Osteoblast (primary cell): ENCODE measurements at places on chromosomes 6 and 20. TPM values are rescaled to one million over a fixed set of nuclear protein-coding genes. Genes with fewer than 3 reads are reported as not detected.
A peak's percentile ranks its signal among the peaks of the same experiment; 100 is the strongest.

DNA sequence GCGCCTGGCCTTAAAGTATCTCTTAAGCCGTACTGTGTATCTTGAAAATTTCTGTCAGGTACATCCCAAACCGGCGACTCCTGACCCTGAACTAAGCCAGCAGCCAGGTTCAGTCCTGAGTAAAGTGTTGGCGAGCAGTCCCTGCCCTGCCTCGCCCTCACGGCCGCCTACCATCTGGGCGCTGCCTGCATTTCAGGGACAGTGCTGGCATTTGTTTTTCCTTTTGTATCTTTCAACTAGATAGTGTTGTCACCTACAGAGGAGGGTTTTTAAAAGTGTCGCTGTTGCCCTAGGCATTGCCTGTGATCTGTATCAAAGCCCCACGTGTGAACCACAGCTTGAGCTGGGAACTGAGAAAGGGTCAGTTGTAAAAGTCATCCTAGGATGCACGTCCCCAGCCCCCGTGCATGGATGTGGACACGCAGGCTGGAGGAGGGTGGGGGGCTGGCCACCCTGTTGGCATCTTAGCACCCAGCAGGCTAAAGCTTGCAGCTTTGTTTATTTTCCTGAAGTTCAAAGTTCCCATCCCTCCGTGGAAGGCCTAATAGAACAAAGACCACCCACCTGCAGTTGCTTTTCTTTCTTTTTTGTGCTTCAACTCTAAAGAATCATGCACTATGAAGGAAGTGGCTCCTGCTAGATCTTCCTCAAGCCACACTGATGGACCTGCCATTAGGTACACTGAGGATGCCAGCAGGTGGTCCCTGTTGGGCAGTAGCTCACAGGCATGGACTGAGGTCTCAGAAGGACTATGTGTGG lies 136.8 kb downstream of the ZDHHC14 start:
- DNase-seq: no peak

DNA sequence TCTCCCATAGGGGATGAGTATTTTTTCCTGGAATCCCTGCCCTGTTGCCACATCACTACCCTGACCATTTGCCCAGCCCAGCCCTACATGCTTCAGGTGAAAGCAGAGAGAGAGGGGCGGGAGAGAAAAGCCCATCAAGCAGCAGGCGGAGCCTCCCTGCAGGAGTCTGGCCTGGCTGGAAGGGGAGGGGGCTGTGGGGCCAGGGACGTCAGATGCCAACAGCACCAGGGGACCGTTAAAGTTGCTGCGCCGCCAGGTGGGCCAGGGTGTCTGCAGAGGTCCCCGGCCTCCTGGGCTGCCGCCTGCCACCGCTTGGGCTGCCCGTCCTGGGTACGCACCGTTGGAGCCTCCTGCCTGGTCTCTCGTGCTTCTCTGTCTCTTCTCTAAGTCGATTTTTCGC lies 757 bp upstream of the R3HDML start:
- no peak for DNase-seq

DNA sequence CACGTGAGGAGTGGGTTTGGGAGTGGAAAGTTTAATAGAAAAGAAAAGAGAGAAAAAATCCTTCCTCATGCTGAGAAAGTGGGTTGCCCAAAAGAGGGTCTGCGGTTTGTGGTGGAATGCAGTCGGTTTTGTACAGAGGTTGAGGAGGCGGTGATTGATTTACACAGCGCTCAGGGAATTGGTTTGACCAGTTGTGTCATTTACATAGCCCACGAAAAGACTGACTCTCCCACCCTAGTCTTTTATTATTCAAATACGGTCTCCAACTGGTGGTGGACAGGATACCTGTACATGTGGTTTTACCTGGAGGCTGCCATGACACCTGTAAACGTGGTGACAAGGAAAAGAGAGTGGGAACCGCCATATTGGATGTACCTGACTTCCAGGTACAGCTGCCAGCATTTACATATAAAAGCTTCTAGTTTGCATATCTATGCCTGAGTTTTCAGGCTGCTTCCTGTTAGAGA lies 42.1 kb downstream of the HLA-DPB1 start:
- DNase-seq: no peak

The FRK gene
- 1.1 and 1.2 TPM in 2 replicates for total RNA-seq

The GABRR1 gene
- not detected in 2 replicates for total RNA-seq

GRCh38 chr6:70846207-70846835 lies 110.5 kb downstream of the B3GAT2 start:
- DNase-seq: no peak

The MGME1 gene
- 8.3 and 13.6 TPM in 2 replicates for total RNA-seq

The C6orf58 gene
- total RNA-seq: under 0.01 TPM in 1 of 2 replicates, not detected in the other

- DNase-seq: no peak
Measured at GRCh38 chr6:112215488-112216284, 38.7 kb downstream of the LAMA4 start.

The PDE7B gene
- total RNA-seq: 25.3 and 33.9 TPM in 2 replicates

DNA sequence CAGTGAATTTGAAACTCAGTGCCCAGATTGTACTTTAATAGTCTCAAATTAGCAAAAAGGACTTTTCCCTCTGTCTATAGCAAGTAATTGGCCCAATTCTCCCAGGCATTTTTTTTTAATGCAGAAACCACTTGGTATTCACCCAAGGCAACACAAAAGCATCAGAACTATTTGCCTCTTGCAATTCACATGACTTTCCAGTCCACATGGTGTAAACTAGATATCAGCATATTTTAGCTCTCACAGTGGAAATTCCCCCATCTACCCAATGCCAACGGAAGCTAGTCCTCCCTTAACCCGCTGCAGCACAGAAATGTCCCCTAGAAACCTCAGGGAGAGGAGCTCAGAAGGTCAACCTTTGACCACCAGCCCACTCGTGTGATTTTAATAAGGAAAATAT lies 103.4 kb upstream of the CDYL start:
- DNase-seq: peak; percentile 78

- no peak for DNase-seq
Measured at GRCh38 chr6:111770263-111771093, 102.8 kb downstream of the FYN start.
